ENCODE measurements at places on chromosomes 12 and 14.

DNA sequence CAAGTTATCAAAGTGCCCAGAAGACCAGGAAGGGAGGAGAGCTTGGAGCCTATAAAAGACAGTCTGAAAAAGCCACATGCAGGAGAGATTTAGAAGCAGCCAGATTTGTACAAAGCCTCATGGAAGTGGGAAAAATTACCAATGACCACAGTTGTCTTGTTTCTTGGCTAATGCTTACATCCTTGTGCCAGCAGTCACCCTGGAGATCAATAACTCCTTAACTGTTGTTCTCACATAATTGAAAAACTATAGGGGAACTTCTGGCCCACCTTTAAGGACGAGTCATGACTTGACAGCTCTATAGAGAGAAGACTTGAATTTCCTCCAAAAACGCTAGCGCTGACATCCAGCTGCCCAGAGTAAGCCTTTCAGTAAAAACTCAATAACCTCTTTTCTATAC, 313.1 kb downstream of the GALC start:
- DNase-seq: no peak

GRCh38 chr14:106069804-106070625, 543.6 kb downstream of the TMEM121 start:
- no peak for DNase-seq

DNA sequence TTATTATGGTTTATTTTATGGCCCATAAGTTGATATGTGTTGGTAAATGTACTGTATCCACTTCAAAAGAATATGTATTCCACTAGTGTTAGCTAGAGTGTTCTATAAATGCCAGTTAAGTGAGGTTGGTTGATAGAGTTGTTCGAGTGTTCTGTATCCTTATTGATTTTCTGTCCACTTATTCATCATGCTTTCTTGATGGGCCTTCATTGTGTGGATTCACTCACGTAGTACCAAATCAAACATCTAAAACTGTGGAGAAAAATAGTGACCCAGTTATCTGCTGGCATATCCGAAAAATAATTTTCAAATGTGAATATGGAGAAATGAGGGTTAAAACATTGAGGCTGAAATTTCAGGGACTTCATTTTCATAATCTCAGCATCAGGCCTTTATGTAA, 230.4 kb downstream of the TRHDE start:
- DNase-seq: no peak

GRCh38 chr12:107486140-107486892, 199.3 kb upstream of the PWP1 start:
- DNase-seq: no peak

DNA sequence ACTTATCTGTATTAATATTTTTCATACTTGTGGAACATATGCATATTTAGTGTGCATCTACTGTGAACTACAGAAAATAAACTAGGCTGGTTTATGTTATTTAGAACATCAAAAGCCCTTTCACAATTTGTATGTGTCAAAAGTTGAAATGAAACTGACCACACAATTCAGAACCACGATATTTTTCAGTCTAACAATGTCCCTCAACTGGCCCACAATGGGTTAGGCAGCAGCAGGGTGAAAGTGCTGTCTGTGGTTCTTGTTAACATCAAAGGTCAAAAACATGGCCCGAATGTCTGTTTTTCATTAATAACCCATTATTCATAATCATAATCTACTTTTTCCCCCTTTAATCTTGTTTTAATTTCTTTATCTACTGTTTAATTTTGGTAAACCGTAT, 559.9 kb upstream of the ATP2B1 start:
- DNase-seq: no peak

GRCh38 chr14:104292084-104292970, 153.9 kb downstream of the KIF26A start:
- no peak for DNase-seq

- no peak for DNase-seq
Observed at GRCh38 chr12:22334410-22335100, at the start of gene ST8SIA1. Gene ST8SIA1 (minus strand): TSS chr12:22334707. CDS start chr12:22334232, 475 bp downstream.

GRCh38 chr14:96662116-96662970, 134.8 kb upstream of the VRK1 start:
- no peak for DNase-seq

DNA sequence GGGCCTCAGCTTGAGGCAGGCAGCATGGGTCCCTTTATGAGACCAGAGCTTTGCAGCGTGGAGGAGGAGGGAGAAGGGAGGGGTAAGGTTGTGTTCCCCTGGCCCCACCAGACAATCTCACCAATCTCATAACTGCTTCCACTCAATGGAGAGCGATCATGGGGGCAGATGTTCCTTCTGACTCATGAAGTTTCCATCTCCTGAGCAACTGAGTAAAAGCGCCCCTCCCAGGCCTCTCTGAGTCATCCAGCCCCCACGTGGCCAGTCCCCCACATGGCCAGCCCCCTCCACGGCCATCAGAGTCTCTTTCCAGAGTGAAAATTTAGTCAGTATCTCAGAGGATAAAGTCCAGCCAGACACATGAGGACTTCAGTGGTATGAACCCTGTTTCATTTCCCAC, 39.2 kb upstream of the PLXNC1 start:
- no peak for DNase-seq

DNA sequence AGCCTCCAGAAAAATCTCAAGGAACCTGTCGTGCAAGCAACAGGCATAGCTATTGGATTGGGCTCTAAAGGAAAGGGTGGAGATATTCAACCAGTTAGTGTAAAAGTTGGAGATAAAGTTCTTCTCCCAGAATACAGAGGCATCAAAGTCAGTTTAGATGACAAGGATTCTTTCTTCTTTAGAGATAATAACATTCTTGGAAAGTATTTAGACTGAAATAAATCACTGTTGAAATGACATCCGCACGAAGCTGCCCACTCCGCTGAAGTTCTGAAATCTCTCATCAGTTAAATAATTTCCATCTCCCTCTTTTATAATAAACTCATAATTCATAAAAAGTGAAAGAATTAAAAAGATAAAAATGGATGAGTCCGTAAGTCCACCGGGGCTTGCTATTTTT, 1354.9 kb upstream of the TMEM132C start:
- no peak for DNase-seq

GRCh38 chr12:116366456-116366776, 88.9 kb upstream of the MED13L start:
- no peak for DNase-seq

Data from AG09319 (cell line).